ENCODE measurements at places on chromosomes 3 and 15. TPM values are rescaled to one million over a fixed set of nuclear protein-coding genes. Genes with fewer than 3 reads are reported as not detected.

- no peak for DNase-seq
Measured at GRCh38 chr3:68874551-68875348, 57.6 kb downstream of the TAFA4 start.

- DNase-seq = no peak
Measured at GRCh38 chr3:72164635-72164978, 379.7 kb upstream of the PROK2 start.

GRCh38 chr15:64045774-64046420 is 388 bp downstream of the DAPK2 start:
- DNase-seq = no peak

Gene GPR160
- 37.4 TPM for polyA plus RNA-seq

DNA sequence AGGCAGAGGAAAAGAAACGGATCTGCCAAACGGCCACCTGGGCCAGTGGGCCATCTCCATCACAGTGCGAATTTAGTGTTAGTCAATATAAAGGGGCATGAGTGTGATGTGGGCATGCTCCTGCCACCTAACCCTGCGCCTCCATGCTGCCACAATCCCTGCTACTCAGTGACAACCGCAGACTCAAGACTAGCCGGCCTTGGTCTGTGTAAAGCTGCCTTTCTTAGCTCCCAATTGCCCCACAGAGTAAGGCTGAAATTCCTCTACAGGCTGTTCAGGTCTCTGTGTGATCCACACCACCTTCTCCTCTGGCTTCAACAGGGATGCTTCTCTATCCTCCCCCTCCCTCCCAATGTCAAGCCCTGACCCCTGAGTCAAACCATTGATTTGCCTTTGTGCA is 269.7 kb downstream of the XXYLT1 start:
- DNase-seq = no peak

GRCh38 chr3:131401978-131402377 is 20.4 kb downstream of the NUDT16 start:
- DNase-seq = no peak

All from renal pelvis (tissue), 12 donors.